ENCODE measurements at places on chromosomes 16 and 17. TPM values are rescaled to one million over a fixed set of nuclear protein-coding genes. Genes with fewer than 3 reads are reported as not detected.

DNA sequence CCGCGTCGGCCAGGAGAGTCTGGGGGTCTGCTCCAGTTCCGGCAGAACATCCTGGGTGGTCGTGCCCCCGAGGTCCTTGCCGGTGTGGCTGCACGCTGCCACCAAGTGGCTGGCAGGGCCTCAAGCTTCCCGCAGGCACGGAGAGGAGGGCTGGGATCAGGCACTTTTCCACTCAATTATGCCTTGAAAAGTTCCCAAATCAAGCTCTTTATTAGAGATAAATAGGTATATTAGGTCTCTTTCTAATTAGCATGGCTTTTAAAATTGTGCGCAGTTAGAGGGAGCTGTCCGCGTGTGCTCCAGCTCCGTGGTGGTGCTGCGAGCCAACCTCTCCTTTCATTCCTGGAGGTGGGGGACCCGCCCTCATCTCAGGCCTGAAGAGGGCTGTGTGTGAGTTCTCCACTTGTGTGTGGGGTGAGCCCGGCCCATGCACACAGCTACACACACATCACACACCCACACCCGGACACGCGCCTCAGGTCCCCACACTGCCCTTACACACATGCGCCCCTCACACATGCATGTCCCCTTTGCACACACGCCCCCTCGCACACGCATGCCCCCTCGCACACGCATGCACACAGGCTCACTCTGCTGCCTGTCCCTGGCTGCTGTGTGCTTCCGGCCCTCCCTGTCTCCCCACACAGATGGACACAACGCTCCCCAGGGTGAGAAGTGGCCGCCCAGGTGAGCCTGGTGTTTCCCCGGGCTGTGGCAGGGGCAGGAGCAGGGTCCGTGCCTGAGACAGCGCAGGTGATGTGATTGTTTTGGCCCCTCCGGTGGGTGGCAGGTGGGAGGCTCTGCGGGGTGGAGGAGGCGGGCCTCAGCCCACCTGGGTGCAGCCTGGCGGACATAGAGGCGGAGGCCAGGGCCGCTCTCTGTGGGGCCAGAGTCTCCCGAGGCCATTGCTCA is 28.8 kb downstream of the CACNA1H start:
- DNase-seq = no peak

- DNase-seq = no peak
These were observed 1.9 kb downstream of the NAGLU start for GRCh38 chr17:42537826-42538451.

DNA sequence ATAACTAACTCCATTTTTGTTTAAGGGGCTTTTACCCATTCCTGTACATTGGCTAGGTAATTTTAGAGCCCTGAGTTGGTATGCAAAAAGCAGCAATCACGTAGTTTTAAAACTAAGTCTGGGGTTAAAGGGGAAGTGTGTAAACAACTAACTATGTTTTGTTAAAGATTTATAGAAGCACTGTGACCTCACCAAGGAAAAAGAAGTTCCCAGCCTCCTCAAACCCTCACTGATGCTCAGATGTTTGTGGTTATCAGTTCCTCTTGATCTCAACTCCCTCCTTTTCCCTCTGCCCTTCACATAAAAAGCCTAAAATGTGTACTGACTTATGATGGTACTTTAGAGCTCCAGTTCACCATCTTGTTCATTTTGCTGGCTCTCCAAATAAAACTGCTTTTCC is 119.9 kb upstream of the IRX6 start:
- DNase-seq = no peak

- DNase-seq = no peak
These were observed 26.2 kb upstream of the CDRT4 start for GRCh38 chr17:15493693-15494035.

The TBC1D3L gene
- total RNA-seq = 6.7 TPM

The CDR2L gene
- total RNA-seq = 22.1 TPM

The PSME3IP1 gene
- 54.2 TPM for total RNA-seq

- DNase-seq = no peak
These were observed 2276.2 kb downstream of the TP53TG3F start for GRCh38 chr16:35735403-35736251.

All from Right ventricle myocardium inferior (tissue), 1 donor.